Colonic mucosa (tissue), 4 donors: ENCODE measurements at places on chromosomes 7 and 10. TPM values are rescaled to one million over a fixed set of nuclear protein-coding genes. Genes with fewer than 3 reads are reported as not detected.

Gene PAXIP1
- 20.4 TPM for total RNA-seq

Gene PLAC9
- total RNA-seq: 6.0 TPM

Gene FLNC
- total RNA-seq: 4.5 TPM

Gene CALCR
- not detected for total RNA-seq

Gene AKR1D1
- total RNA-seq: not detected

Gene SKIDA1
- 0.10 TPM for total RNA-seq
